ENCODE measurements at places on chromosomes 6 and 20. TPM values are rescaled to one million over a fixed set of nuclear protein-coding genes. Genes with fewer than 3 reads are reported as not detected.

The RHAG gene
- 0.44 TPM for total RNA-seq

The CASP8AP2 gene
- 46.8 TPM for total RNA-seq

The ABHD16B gene
- total RNA-seq = not detected

The PTPRA gene
- 71.5 TPM for total RNA-seq

All from T-cell (primary cell).